Activated gamma-delta T cell (primary cell): ENCODE measurements at places on chromosomes 5 and 9.

DNA sequence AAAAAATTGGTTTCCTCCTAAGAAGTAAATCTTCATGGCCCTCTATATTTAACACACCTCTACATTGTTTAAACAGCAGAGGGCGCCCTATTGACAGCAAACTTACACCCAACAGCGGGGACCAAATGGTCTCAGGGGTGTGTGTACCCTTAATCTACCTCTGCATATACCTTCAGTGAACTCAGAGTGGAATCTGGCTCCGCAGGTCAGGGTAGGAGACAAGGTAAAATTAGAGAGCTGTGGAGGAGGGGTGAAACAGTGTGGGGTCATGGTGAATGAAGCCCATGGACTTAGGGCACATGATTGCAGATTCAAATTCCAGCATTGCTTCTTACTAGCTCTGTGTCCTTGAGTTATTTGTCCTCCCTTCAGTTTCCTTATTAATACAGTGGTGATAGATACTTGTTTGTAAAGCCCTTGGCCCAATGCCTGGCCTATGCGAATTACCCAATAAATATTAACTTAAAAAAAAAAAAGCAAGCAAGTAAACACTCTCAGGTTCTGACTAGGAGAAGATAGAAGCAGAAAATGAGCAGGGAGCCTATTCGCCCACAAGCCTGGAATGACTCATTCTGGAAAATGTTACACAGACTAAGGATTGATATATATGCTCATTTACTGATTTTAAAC is 122.9 kb downstream of the CAVIN4 start:
- DNase-seq = no peak

DNA sequence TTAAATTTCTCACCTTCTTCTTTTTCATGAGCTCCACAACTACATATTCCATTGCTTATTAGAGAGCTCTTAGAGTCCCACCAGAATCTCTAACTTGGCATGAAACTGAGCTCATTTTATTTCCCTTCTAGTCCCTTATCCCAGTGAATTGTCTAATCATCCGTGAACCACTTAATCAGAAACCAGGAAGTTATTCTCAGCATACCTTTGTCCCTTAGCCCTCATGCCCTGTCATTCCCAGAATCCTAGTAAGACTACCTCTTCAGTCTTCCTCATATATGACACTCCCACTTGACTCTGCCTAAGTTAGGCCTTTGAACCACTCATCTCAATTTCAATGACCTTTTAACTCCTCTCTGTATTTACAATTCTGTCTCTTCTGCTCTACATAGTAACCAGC is 93.0 kb upstream of the PAPPA start:
- DNase-seq = no peak

GRCh38 chr5:22896152-22896551 is 43.0 kb upstream of the CDH12 start:
- DNase-seq = no peak

DNA sequence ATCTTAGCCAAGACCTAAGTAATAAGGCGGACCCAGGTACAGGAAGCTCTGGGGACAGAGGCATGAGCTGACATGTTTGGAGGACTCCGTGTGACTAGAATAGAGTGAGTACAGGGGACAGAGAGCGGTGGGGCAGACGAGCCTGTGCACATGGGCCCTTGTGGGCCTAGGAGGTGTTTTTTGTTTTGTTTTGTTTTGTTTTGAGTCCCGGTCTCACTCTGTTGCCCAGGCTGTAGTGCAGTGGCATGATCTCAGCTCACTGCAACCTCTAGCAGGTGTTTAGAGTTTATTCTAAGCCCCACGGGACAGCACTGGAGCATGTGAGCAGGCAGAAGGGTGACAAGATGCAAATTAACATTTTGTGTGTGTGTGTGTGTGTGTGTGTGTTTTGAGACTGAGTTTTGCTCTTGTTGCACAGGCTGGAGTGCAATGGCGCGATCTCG is 3.1 kb upstream of the EEIG1 start:
- DNase-seq = no peak

- DNase-seq = no peak
Observed at GRCh38 chr9:128607642-128608350, 48.9 kb downstream of the DYNC2I2 start.

DNA sequence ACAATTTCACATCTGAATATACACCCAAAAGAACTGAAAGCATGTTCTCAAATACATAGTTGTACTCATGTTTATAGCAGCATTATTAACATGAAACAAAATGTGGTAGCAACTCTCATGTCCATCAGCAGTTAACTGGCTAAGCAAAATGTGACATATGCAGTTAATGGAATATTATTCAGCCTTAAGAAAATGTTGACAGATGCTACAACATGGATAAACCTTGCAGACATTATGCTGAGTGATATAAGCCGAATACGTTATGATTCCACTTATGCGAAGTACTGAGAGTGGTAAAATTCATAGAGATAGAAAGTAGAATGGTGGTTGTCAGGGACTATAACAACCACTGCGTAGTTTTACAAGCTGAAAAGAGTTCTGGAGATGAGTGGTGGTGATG is 1469.0 kb upstream of the ACO1 start:
- no peak for DNase-seq

DNA sequence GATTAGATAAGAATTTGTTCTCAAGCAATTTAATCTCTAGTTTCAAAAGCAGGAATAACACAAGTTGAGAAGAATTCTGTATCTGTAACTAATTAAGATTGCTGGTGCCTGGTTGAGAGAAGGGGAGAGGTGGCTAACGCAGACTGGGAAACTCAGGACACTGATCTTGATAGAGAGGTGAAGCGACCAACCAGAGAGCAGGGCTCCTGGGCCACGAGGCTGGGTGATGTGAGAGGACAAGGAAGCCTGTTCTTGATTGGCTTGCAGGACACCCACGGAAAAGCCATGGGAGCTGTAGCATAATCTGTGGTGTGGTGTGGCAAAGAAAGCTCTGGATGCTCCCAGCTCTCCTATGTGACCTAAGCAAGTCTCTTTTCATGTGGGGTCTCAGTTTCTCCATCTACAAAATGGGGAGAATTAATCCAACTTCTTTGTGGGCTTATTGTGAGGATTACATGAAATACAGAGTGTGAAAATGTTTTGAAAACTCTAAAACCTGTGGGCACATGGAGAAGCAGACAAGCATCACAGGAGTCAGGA is 594.1 kb upstream of the BRINP1 start:
- DNase-seq = no peak

DNA sequence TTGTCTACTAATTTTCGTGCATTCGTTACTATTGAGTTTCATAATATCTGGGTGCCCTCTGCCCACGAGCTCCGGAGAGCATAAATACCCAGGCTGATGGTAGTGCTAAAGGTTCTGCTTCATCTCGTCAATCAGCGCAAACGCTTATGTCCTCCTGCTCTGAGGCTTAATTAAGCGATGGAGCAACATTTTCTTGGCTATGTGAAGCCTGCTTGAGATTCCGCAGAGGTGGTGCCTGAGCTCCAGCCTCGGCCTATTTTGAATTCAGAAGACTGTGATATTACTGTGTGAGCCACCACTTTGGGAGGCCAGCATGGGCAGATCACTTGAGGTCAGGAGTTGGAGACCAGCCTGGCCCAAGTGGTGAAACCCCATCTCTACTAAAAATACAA is 44.8 kb downstream of the ANXA2R start:
- DNase-seq = no peak

GRCh38 chr9:126626127-126626925 is 12.6 kb downstream of the LMX1B start:
- no peak for DNase-seq

DNA sequence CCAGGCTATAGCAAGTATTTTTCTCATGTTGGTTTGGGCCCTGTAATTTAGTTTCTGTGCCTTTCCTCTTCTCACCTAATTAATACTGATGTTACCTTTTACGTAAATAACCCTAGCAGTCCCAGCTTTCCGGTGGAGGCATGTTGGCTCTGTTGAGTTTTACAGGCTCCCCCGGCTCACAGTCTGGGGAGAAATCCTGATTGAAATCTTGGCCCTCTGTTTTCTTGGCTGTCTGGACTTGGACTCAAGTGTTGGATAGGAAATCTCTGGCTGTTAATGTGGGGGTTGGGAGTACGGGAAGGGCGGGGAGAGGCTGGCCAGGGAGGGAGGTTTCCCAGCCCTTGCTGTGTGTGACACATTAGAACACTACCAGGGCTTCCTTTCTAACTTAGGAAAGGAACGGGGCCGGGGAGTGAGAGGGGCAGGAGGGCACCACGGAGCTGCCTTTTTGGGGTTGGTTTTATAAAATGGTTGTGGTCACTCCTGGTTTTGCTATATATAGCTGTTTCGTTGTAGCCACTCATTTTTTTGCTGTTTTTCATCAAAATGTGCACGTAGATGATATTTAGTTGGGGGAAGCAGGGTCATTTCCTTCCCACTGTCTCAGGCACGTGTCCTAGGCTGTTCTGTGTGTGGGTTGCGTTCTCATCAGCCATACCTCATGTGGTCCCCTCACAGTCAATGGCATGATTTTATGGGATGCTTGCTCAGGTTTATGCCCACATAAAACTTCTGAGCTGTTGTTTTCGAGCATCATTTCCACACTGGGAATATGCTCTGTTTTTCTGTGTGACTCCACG is 11.0 kb downstream of the TRIO start:
- no peak for DNase-seq

DNA sequence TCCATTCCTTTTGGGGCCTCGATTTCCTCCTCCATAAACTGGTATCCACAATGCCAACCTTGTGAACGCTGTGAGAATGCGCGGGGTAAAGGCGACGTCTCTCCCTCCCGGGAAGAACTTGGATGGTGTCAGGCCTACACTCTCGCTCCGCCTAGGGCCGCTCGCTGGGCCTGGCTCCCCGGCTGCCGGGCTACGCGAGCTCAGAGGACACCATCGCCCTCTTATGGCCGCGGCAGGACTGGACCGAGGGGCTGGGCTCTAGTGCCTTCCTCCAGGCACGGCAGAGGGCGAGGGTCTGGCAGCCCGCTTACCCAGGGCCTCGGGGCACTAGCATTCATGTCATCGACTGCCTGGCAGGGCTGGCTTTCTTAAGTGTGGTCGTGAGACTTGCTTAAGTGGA is 1.3 kb upstream of the EXOSC2 start:
- DNase-seq = no peak

DNA sequence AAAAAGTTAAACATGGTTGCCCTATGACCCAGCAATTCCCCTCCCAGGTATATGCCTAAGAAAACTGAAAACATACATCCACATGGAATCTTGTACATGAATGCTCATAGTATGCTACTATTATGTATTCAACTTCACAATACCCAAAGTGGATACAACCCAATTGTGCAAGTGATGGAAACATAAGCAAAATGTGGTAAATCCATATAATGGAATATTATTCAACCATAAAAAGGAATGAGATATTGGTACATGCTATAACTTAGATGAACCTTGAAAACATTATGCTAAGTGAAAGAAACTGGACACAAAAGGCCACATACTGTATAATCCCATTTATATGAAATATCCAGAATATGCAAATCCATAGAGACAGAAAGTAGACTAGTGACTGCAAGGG is 18.1 kb upstream of the CCDC125 start:
- no peak for DNase-seq

- no peak for DNase-seq
Observed at GRCh38 chr5:6396836-6397535, 18.6 kb upstream of the MED10 start.

- DNase-seq = no peak
Observed at GRCh38 chr5:93603793-93604643, 21.0 kb downstream of the NR2F1 start.

GRCh38 chr5:135436951-135437418 is 10.2 kb downstream of the DCANP1 start:
- no peak for DNase-seq

- DNase-seq = no peak
Observed at GRCh38 chr5:133466556-133467334, 145.6 kb downstream of the FSTL4 start.

- no peak for DNase-seq
Observed at GRCh38 chr5:180495292-180495691, 1.1 kb downstream of the CNOT6 start.

GRCh38 chr5:152592416-152592815 is 187.3 kb upstream of the NMUR2 start:
- no peak for DNase-seq

GRCh38 chr5:138725153-138725817 is 27.9 kb upstream of the CTNNA1 start:
- no peak for DNase-seq

- no peak for DNase-seq
Observed at GRCh38 chr5:65262096-65262495, 219.6 kb downstream of the ADAMTS6 start.

DNA sequence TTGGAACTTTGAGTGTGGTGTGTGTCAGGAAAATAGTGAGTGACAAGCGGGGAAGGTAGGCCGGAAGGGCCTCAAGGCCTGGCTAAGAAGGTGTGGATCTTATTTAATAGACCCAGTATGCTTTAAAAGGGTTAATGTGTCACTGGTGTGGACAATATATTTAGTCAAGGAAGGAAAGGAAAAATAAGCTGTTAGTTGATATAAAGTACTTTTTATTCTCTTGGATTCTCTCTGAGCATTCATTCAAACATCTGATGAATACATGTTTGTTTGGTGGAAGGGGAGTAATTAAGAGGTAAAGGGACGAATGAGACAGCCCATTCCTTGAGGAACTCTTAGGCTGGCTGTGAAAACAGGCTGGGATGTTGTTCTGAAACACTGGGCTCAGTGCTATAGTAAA is 98.9 kb downstream of the MELK start:
- DNase-seq = no peak

DNA sequence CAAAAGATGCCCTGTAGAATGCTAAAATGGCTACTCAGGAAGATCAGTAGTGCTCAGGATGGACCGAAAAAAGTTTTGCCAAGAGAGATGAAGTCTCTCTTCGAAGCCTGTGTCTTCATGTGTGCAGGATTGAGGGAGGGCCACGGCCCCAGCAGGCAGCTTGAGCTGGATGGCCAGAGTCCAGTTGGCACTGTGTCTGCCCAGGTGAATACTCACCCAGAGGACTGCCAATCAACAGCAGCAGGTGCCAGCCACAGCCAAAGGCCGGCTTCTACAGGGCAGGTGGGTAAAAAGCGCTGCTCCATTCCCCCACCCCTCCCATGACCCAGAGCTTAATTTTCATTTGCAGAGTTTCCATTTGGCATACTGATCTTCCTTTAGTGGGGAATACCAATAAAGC is 287.9 kb upstream of the ZNF608 start:
- no peak for DNase-seq

DNA sequence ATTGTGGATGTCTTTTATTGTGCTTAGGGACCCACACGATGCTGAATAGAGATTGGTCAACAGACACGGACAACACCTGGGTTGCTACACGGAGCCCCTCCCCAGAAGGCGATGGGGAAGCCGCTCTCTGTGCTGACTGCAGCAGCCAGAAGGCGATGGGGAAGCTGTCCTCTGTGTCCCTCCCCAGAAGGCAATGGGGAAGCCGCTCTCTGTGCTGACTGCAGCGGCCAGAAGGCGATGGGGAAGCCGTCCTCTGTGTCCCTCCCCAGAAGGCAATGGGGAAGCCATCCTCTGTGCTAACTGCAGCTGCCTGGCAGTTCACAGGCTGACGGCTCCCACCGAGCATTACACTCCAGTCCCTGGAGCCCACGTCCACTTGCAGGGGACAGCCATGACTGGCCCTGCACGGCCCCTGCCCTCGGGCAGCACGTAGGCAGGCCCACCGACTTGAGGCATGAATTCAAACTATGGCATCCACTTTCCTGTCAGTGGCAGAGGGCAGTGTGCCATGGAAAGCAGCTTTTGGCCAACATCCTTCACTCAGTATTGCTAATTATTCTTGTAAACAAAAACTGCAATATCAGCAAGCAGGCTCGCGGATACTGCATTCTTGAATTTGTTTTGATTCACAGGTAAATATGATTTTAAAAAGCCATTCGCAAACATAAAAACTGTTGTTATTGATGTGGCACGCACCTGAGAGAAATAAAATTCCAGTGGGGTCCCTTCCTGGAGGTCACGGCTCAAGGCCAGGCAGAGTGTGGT is 48.1 kb upstream of the CLPTM1L start:
- no peak for DNase-seq
